ENCODE measurements at places on chromosomes 5 and 9.

DNA sequence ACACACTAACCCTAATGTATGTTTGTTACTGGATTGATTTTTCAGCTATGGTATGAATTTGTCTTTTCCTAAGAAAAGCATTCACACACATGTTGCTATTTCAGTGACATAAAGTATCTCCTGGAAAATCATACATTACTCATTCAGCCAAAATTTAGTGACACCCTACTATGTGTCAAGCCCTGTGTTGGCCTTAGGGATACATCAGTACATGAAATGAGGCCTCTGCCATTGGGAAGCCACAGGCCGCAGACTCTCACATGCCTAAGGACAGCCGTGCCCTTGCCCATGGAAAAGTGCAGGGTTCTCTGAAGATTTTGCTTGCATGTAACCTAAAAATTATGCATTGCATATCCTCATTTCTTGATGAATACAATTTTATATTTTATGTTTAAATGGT is 5.2 kb upstream of the MARCHF6 start:
- DNase-seq = no peak

DNA sequence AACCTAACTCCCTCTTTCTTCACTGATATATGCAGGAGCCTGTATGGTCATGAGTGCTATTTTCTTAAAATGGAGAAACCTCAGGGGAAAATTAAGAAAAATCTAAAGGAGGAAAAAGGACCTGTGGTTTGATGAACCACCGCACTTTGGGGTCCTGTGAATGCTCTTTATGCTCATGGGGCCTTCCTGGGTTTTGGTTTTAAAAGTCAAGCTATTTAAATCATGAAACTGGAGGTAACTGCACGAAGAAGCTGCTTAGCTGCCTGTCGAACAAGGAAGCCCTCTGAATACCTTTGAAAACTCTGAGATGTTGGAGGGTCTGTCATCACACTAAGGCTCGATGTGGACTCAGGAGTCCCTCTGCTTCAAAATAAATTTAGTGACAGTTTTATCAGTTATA is 564.5 kb upstream of the ADAMTS16 start:
- no peak for DNase-seq

GRCh38 chr5:56080375-56081052 is 85.8 kb upstream of the IL6ST start:
- DNase-seq = no peak

- DNase-seq = no peak
Observed at GRCh38 chr9:137545123-137545522, 5.1 kb downstream of the PNPLA7 start.

DNA sequence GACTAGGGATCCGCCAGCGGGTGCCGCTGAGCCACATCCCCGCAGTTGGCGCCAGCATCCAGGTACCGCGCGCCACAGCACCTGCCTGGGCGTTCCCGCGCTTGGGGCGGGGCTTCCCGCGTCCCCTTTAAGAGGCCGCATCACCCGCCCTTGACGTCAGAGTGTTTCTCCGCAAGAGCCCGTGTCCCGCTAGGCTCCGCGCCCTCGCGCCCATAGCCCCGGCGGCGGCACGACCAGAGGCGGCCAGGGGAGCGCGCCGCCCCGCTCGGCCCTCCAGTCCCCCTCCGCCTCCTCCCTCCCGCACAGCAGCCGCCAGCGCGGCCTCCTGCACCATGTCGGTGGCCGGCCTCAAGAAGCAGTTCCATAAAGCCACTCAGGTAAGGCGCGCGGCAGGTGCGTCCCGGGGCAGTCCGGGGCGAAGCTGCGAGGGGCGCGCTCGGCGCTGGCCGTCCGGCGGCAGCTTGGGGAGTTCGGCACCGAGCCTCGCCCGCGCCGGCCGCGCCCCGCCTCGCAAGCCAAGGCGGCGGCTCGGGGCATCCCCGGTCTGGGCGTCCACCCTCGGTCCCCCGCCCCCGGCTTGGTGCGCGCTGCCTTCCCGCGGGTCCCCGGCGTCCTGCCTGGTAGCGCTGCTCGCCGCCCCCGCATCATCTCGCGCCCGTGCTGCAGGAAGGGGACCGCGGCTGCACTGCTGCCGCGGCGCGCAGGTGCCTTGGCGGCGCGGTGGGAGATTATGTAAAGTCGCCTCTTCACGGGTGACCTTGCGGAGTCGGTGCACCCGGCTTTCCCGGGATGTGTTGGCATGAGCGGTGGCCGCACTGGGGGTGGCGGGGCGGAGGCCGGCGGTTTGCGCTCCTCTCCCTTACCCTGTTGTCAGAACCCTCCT is at the start of gene SH3GL2:
SH3GL2 (plus strand) TSS at position 156 of the 883 bp plus-strand sequence.
- no peak for DNase-seq

DNA sequence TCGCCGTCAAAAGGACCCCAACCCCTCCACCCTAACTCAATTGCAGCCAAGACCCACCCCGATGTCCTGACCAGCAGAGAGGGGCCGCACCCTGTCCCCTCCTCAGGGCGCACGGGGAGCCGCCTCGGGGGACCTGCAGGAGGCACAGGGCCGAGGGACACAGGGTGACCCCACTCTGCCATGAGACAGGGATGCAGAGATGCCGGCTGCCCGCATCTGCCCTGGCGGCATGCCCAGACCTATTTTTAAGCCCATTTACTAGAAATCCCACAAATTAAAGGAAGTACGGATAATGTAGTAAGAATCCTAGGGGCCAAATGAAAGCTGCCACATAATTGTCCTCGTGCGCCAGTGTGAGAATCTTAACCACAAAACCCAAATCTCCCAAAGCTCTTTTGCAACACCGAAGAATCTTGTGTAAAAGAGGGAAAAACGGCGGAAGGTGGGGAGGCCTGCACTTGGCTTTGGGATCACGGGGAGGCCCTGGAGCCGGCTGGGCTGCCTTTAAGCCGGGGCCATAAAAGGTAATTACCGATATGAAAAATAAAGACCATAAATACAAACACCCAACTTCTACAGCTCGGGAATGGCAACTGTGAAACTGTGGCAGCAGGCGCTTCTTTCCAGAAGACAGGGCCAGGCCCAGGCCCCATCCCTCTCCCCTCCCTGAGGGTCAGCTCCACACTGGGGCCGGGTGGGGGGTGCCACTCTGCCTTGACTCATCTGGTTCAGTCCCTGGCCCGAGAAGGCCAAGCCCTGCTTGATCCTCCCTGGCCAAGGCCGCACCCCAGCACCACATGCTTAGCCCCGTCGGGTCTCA is 35.0 kb downstream of the NACC2 start:
- no peak for DNase-seq

DNA sequence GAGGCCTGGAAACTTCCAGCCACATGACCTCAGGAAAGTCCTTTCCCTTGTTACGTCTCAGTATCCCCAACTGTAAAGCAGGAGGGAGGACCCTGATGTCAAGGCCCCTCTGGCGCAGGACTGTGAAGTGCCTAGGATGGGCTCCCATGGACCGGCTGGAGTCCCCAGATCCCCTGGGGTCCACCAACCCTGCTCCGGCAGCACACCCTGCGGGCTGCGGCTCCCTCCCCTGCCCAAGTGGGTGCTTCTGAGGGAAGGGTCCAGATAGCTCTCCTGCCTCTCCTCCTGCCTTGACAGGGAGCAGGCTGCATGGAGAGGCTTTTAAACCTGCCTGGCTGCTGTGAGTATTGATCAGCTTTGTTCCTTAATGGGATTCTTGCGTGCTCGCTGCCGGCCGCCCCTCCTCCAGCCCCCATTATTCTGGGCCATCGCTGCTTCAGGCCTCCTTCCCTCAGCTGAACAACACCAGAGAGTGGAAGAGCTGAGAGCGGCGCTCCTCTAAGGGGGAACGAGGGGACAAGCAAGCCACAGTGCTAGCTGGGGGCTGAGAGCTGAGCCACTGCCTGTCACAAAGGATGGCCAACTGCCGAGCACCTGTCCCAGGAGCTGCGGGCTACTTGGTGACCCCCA is 25.6 kb upstream of the NTNG2 start:
- DNase-seq = no peak

GRCh38 chr5:113170707-113171106 is 194.1 kb downstream of the DCP2 start:
- no peak for DNase-seq

- no peak for DNase-seq
Observed at GRCh38 chr5:168260353-168261226, 30.9 kb upstream of the WWC1 start.

- no peak for DNase-seq
Observed at GRCh38 chr9:78919701-78920100, 622.8 kb downstream of the PSAT1 start.

GRCh38 chr5:169098331-169099121 is 202.4 kb downstream of the SLIT3 start:
- DNase-seq = no peak

- DNase-seq = no peak
Observed at GRCh38 chr9:80285326-80285725, 713.6 kb downstream of the TLE4 start.

DNA sequence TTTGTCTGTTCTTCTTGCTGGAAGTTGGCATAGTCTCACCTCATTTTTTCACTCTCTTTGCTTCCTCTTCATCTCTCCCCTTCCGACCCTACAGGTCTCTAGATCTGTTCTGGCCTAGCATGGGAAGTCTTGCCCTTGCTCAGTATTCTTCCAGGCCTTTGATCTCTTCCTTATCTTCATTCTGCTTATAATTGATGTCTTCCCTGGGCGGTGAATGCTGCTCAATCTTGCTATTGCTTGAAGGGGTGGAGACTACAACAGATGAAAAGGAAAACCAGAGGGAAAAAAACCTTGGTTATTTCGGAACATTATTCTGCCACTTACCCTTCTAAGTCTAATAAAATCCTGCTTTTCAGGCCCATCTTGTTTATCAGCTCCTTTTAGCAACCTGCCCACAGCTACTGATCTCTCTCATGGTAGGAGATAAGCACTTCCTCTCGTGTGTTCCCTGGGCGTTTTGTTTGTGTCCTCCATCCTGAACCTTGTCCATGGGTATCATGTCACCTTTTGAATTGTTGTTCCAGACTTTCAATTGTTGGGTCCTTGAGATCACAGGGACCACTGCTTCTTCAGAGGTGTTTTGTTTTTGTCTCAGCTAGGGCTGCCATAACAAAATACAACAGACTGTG is 375.6 kb downstream of the ADGRV1 start:
- DNase-seq = no peak

DNA sequence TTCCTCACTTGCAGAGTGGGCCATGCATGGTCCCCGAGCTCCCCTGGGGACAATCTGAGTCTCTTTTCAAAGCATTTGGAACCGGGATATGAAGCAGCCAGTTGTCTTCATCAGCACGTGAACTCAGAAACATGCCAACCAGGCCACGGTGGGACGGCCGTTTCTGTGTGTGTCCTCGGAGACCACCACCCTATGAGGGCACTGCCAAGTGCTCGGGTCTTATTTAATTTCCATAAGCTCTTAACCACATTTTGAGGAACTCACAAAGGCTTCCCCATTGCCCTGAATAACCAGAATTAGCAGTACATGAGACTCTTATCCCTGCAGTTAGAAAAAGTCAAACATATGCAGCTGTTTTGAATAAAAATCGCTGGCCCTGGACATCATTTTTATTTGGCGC is 60.1 kb downstream of the OTULIN start:
- DNase-seq = no peak

DNA sequence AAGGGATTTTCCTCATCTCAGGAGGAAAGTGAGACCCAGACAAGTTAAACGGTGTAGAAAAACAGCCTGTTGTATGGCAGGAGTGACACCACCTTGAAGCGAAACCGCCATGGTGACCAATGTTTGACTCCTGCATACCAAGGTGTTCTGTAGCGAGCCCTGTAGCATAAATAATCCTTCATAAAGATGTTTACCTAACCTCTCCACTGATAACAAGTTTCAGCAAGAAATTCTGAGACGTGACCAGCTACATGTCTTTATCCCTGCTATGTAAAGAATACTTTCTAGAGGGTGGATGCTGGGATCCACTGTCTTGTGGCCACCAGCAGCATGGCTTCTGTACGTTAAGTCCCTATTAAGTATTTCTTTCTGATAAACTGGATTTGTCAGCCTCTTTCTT is 148.1 kb downstream of the MPDZ start:
- DNase-seq = no peak

DNA sequence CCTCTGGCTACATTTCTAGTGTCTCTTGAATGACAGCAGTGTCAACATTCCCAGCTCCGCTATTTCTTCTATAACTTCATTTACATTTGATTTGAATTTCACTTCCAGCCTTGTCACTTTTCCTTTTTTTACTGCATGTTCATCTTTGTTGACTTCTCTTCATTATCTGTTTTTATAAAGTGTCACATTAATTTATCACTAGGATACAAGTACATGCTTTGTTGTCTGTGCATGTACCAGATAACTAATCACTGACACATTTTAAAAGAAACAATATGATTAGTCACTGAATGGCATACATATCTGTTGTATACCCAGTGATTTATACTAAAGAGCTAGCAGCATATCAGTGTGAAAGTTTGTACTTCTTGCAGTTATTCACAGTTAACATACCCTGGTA is 29.1 kb downstream of the ARSK start:
- DNase-seq = no peak

DNA sequence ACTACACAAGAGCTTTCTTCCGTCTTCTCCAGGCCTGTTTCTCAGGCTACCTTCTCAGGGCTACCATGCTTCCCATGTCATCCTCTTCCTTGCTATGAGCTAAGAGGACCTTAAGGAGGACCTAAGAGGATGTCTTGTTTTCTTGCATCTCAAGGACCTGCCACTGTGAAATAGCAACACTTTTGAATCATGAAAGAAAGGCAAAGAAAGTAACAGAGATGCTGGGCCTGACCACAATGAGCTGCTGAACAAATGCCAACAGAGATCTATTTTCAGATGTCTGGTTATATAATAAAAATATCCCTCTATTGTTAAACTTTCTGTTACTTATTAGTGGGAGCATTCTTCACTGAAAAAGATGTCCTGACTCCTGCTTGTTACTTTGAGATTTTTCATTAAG is 36.7 kb upstream of the ANXA1 start:
- no peak for DNase-seq

GRCh38 chr5:126780165-126780827 is 3.4 kb downstream of the LMNB1 start:
- no peak for DNase-seq

DNA sequence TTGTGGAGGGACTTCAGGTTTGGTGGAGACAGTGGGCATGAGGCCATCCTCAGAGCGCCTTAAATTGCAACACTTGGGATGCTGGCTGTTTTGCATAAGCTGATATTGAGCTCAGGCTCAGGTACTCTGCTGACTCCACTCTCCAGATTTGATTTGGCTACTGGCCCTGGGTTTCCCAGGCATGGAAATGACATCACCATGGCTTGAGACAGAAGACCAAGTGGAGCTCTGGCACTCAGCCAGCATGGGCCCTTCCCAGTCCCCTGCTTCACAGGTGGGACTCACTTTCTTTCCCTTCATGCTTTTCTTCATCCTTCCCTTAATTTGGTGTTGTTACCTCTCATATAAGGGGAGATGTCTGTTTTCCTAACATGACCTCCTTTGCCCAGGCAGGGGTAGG is 72.0 kb upstream of the IL12B start:
- DNase-seq = no peak

Measured in activated CD8-positive, alpha-beta memory T cell treated with anti-CD3 and anti-CD28 coated beads for 4 hours (primary cell).